ENCODE measurements at places on chromosomes 4 and X. TPM values are rescaled to one million over a fixed set of nuclear protein-coding genes. Genes with fewer than 3 reads are reported as not detected.

DNA sequence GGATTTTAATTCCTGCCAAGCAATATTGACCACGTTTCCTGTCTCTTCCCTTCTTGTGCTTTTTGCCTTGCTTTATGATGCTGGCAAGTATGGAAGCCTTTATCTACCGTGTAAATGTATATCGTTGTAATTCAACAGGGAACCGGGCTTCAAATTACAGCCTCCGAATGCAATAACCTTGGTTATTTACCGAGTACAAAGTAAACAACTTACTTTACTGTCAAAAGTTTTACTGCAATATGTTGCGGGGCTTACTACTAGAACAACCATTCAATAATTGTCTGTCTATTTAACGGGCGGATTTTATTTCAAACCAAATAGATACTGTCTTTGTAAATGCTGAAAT lies 73.1 kb downstream of the PALLD start:
- DNase-seq: no peak

DNA sequence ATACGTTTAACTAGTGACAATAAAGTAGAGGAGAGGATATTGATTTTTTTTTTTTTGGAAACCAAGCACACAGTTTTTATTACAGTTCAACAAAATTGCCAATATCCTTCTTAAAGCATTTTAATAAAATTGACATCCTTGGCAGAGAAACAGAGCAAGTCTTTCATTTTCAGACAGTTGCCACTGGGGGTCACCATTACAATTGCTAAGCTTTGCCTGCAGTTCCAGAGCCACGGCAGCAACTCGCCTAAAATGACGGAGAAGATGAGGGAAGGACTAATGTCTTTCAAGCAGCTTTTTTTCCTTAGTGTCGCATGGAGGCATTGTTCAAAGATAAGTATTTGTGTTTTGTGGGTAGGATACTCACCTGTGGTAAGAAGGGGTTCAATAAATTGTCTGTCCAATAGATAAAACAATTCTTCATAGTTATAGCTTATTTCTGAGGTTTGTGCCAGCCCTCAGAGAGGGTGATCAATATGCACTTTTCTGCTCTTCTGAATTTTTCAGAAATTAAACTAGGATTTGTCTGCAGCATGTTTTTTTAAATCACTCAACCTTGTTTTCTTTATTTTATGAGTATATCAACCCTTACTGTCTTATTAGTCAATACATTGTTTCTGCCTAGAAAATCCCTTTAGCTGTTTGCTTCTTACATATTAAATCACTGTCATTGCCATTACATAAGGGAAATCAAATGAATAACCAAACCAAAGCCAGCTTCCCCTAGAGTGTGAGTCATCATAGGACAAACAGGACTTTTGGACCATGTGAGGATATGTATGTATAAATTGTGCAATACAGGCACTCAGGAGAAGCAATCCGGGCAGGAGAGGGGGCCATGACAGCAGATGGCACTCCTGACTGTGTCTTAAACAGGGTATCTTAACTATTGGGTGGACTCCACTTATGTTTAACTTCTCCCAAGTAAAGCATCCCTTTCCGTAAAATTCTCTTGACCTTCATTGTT lies 508.1 kb upstream of the ARX start:
- no peak for DNase-seq

GRCh38 chr4:2334826-2335728 lies 73.2 kb upstream of the MXD4 start:
- peak; percentile 33 for DNase-seq

DNA sequence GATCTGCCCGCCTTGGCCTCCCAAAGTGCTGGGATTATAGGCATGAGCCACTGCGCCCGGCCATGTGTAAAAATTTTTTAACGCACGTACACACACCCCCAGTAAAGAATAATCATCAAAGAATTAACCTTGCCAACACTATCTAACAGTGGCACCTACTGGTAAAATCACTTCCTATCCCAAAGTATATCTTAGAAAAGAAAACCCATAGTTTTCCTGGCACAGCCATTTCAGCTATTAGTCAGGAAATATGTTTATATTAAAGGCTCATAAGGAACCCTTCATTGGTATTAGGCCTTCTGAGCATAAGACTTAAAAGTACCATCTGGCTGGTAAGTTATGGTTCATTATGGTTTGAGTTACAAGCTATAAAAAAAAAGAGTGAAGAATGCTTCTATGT lies 14.1 kb downstream of the S100G start:
- no peak for DNase-seq

DNA sequence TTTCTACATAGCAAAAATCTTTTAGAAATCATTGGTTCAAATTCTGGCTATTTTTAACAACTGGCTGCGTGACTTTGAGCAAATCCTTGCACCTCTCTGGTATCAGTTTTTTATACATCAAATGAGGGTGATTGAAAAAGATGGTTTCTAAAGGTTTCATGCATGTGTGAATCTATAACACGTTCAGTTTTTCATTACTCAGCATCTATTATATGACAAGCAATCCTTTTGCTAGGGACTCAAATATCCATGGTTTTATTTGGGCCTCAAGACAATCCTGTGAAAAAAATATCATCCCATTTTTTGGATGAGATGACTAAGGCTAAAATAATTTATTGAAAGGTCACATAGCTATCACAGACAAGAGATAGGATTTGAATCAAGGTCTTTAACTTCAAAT lies 884 bp downstream of the HEPH start:
- no peak for DNase-seq

- no peak for DNase-seq
Measured at GRCh38 chrX:34886011-34886410, 56.6 kb upstream of the FAM47B start.

DNA sequence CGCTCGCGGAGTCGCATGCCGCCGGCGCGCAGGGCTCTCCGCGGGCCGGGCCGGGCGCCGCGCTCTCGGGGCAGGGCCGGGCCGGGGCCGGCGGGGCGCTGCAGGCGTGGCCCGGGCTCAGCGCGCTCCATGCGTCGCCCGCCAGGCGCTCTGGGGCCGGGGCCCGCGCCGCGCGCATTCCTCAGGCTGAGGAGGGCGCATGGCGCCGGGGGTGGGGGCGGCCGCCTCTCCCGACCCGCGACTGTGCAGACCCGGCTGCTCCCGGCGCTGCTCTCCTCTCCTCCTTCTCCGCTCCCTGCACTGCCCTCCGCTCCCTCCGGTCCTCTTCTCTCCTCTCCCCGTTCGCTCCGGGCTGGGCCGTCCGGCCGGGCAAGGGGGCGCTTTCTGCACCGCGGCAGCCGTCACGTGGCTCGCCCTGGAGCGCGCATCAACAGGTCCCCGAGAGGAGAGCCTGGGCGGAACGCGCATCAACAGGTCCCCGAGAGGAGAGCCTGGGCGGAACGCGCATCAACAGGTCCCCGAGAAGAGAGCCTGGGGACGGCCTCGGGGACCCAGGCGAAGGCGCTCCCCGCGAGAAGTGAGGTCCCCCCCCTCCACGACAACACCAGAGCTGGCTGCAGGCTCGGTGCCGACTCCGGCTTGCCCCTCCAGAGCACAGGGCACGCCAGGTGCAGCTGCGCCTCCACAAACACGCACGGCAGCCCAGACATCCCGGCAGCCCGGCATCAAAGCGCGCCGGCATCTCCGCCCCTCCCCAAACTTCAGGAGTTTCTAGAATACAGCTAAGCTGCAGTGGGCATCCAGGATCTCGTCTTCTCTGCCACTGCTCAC lies 12.9 kb downstream of the PPP2R3B start:
- DNase-seq: no peak

- DNase-seq: no peak
Measured at GRCh38 chr4:75912968-75913367, 10.7 kb upstream of the PPEF2 start.

- DNase-seq: no peak
Measured at GRCh38 chr4:125420526-125420925, 105.8 kb downstream of the FAT4 start.

DNA sequence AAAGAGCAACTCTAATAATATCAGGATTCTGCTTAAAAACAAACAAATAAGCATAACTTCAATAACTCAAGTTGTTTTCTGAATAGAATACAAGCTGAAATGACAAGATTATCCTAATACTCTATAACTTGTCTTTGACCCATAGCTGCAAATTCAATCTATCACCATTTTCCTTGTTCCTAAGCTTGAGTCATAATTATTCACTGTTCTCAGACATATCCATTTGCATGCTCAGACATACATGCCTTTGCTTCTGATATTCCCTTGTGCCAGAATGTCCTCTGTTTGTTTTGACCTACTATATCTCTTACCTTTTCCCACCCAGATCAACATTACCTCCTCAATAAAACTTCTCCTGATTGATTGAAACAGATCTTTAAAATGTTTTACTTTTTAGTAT lies 109.7 kb downstream of the SNCA start:
- DNase-seq: no peak

The RTL3 gene
- total RNA-seq: 0.14 TPM

The MAGEB5 gene
- not detected for total RNA-seq

The GAGE2A gene
- total RNA-seq: not detected

Measured in activated CD8-positive, alpha-beta memory T cell treated with anti-CD3 and anti-CD28 coated beads, Interleukin-2, amount 10 ng/mL, durations not matched to agents 7 days and 5 days (primary cell).